Forelimb muscle (tissue), 1 donor: ENCODE measurements at places on chromosomes 5 and 9. TPM values are rescaled to one million over a fixed set of nuclear protein-coding genes. Genes with fewer than 3 reads are reported as not detected.

GRCh38 chr5:152811988-152812387 lies 406.9 kb upstream of the NMUR2 start:
- DNase-seq, result no peak

- no peak for DNase-seq
Measured at GRCh38 chr5:60672693-60673264, 27.2 kb downstream of the DEPDC1B start.

GRCh38 chr9:26112724-26113123 lies 434.5 kb upstream of the TUSC1 start:
- no peak for DNase-seq

DNA sequence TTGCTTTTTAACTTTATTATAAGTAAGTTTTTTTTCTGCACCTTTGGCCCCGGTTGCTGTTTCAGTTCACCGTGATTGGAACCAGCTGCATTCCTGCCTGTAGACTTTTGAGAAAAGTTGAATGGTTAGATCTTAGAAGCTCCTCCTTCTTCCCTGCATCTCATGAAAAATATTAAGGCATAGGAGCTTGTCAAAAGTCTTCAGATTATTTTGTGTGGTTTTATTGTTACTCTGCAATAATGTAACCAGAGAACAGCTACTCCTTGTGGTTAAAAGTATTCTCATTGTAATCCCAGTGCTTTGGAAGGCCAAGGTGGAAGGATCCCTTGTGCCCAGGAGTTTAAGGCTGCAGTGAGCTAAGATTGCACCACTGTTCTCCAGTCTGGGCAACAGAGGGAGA lies 3.3 kb upstream of the SLC2A8 start:
- no peak for DNase-seq

DNA sequence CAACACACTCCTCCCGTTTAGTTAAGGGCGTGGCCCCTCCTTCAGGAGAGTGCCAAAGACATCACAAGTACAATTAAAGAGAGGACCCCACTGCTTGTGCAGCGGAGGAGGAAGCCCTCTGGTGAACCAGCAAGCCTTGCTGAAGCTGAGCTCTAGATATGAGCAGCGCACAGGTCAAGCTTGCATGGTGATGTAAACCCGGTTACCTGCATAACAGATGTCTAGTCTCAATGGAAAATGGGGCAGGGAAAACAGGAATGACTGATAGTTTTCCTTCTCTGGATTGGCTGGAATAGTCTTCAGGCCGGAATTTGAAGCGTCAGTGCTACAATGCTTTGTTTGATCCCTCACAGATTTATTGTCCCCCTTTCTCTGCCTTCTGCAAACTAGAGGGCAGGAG lies 66.2 kb downstream of the MROH2B start:
- no peak for DNase-seq

DNA sequence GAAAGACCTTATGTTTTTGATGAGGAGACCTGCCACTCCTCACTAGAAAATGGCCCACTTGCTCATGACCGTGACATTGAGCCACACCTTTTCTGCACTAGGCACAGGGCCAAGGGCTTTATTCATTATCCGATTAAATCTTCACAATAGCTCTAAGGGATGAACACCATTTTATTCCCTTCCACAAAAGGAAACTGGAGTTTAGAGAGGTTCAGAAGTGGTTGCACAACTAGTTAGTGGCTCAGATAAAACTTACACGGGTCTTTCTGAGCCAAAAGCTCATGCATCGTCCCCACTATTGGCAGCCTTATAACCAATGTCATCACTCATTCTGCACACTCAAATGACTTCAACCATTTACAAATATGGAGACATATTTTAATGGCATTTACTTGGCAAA lies 39.4 kb downstream of the SUSD1 start:
- DNase-seq, result no peak

DNA sequence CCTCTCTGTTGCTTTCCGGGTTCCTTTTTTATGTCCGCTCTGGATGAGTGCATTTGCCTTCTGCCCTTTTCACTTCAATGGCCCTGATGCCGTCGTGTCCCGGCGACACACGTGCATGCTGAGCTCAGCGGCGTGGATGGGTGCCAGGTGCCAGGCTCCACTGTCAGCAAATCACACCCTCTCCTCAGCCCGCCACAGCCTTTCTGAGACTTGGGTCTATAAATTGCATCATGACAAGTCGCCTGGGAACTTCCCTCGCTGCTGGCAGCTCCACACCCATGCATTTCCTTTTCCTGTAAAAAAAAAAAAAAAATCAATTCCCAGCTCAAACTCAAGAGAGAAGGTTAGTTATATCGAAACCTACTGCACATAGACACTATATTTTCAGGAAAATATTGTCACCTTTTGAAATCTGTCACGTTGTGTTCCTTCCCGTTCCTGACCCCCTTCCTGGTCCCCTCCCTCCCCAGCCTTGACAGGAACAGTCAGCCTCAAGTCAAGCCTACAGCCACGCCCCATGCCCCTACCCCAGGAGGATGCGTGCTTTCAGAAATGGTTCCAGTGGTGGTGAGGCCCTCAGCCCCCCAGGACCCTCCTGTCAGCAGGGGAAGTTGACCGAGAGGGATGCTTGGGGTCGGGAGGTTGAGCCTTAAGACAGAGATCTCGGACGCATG lies 110.3 kb upstream of the PTCH1 start:
- no peak for DNase-seq

DNA sequence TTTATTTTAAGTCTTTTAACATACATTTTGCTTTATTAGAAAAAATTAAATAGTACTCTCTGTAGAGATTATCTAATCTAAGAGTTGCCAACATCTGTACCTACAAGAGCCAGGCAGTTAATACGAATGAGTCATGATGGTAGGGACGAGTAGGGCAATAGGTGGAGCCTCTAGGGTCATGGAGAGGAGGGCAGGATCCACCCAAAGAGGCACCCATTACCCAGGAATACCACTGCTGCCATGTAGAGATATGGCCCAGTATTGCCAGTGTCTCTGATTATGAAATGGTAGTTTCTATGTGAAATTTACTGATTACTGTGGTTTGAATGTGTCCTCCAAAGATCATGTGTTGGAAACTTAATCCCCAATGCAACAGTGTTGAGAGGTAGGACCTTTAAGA lies 170.4 kb downstream of the PIK3R1 start:
- no peak for DNase-seq

- no peak for DNase-seq
Measured at GRCh38 chr9:134678666-134679443, 37.3 kb downstream of the COL5A1 start.

GRCh38 chr5:107676702-107677101 lies 6.0 kb upstream of the EFNA5 start:
- no peak for DNase-seq

- no peak for DNase-seq
Measured at GRCh38 chr5:15566306-15566705, 66.3 kb downstream of the FBXL7 start.

DNA sequence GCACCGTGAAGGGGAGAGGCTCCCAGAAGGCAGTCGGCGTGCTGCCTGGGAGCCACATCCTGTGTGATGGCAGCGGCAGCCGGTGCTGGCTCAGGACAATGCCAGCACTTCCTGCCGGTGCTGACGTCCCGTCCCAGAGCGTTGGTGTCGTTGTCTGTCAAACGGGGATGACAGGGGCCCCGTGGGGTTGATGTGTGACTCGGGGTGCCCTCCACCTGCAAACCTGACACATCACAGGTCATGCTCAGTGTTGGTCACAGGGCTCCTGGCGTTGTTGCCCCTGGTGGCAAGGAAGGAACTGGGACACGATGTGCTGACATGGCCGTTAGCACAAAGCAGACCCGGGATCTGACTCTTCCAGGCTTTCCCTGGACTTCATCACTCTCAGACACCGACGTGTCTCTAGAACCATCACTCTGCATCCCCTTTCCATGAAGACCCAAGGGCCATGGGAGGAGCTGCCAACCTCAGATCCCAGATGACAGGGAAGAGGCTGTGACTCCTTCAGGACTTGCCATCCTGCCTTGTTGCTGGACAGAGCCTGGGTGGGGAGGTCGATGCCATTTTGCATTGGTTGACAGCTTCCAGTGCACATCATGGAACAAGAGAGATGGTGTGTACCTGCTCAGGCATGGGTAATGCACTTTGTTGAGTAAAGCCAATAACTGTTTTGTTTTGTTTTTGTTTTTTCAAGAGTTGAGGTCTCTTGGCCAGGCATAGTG lies 21.5 kb downstream of the PLPP7 start:
- DNase-seq, result no peak

DNA sequence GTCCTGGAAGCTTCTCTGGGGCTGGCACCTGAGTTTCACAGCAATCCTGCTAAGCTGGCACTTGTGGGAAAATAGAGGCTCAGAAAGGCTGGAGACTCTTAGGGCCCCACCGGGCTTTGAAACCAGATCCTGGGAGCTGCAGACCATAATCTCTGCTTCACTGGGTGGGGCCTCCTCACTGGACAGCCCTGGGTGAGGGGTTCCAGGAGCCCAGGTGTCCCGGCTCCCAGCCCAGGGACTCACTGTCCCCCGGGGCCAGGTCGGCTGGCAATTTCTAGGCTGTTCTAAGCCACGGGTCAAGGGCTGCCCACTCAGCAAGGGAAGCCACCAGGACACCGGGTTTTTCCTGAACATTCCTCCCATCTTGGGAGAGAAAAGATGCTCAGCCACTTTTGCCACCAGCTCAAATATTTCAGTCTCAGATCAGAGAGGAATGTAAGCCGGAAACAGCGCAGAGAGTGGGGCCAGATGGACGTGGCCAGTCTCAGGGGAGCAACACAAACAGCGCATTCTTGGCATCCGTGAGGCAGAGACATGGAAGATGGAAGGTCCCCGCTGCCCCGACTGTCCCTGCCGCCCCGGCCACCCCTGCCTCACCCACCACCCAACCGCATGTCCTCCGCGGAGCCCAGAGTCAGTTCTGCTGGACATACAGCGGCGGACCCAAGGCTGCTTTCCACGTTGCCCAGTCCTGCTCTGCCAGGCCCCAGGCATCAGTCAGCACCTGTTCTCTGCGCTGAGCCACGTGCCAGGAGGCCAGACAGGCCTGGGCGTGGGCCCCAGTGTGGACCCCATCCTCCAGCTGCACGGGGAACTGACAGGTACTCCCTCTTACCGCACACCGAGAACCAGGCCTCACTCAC lies 72.6 kb downstream of the VAV2 start:
- no peak for DNase-seq

GRCh38 chr5:56751572-56752313 lies 63.6 kb upstream of the MAP3K1 start:
- no peak for DNase-seq

GRCh38 chr5:74401946-74402320 lies 238.6 kb downstream of the ENC1 start:
- DNase-seq, result no peak

DNA sequence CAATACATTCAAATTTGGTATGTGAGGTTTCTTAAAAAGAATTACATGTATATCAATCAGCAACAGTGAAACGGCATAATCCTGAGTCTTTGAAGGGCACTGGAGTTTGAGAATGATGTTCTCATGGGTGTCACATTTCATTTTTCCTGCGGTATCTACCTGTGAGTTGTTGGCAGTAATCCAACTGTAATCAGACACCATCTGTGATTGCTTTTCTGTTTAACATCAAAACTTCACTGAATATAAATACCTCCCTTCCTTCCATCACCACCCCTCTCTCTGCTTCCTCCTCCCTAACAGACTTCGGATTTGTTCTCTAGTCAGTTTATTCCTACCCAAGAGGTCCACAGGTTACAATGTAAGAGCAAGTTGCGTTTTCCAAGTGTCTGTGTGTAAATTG lies 275.2 kb upstream of the PCSK5 start:
- DNase-seq, result no peak

DNA sequence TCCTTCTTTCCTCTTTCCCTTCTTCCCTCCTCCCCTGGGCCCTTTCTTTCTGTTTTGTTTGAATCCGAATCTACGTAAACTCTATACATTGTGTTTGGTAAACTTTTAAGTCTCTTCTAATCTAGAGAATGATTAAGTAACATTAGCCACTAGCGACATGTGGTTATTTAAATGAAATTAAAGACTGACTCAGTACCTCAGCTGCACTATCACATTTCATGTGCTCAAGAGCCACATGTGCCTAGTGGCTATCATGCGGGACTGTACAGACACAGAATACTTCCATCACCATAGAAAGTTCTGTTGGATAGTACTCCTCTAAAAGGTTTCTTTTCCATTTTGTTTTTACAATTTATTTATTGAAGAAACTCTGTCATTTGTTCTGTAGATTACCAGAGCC lies 29.0 kb downstream of the DCTN4 start:
- no peak for DNase-seq

DNA sequence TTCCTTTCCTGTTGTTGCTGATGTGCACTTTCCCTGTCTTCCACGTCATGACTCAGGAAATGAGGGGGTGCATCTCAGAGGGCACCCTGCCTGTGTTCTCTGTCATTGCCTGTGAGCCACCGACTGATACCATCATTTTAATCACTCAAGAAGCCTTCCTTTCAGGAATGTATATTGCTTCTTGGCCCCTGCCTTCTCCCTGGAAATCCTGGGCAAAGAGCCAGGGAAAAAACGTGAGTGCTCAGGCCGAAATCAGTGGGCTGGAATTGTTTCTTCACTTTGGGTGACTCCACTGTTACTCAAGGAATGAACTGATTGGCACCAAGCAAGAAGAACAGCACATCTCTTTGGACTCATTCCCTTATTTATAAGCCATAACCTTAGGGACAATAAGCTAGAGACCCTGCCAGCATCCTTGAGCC lies 126.1 kb downstream of the SNX18 start:
- DNase-seq, result no peak

DNA sequence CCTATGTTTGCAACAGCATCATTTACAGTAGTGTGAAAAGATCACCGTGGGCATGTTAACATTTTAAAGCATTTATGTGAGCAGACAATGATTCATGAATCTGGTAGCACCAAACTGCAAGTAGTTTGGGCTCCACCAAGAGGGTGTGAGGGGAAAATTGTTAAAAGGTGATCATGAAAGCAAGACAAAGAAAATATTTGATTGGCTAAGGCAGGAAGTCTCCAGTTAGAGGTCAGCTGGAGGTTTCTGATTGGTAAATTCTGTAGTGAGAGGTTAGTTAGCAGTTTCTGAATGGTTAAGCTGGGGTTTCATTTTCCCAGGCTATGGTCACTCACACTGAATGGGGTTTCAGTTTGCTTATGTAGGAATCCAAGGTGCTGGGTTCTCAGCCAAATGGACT lies 13.5 kb upstream of the DRD1 start:
- no peak for DNase-seq

DNA sequence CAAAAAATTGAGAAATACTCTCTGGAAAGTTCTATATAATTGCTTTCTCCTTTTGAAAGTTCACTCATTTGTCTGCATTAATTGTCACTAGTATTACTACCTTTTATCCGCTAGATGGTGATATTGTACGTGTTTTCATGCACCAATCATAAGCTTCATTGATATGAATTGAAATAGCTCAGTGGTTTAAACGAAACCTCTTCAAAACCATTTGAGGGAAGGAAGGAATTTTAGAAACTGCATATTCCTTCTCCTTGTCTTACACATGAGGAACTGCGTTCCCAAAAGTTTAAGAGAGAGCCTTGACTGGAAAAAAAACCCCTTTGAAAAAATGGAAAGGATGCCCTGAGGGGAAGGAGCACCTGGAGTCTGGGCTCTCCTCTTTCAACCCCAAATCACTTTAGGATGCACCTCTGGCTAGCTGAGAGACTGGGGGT lies 98.6 kb downstream of the YTHDC2 start:
- DNase-seq, result peak; percentile 25

The SNAPC4 gene
- polyA plus RNA-seq, result 5.4 TPM

The SPATA31A6 gene
- not detected for polyA plus RNA-seq

The NRG2 gene
- polyA plus RNA-seq, result 1.5 TPM

The CCL21 gene
- 9.2 TPM for polyA plus RNA-seq

The ENTPD8 gene
- polyA plus RNA-seq, result 0.46 TPM

The TEX10 gene
- polyA plus RNA-seq, result 21.6 TPM

The OLFML2A gene
- polyA plus RNA-seq, result 140 TPM

The EMB gene
- polyA plus RNA-seq, result 1.9 TPM
